ENCODE measurements at places on chromosomes 3 and 15.

GRCh38 chr15:65077981-65078352, 1.4 kb downstream of the KBTBD13 start:
- no peak for DNase-seq

GRCh38 chr15:85667491-85668424, 127.0 kb downstream of the KLHL25 start:
- DNase-seq, result no peak

DNA sequence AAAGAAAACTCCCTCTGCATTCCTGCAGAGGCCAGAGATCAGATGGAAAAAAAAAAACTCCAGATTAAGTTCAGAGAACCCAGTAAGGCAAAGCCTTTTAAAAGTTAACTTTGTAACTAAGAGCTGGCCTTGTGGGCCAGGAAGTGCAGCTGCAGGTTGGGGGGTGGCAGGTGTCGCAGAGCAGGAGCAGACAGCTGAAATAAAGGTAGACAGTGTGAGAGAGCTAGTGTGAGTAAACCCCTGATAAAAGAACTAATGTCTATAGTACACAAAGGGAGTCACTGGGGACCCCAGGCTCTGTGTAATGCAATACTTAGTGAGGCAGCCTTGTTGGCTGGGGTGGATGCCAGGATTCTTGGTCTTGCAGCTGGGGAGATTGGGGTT, 42.1 kb downstream of the PPCDC start:
- peak; percentile 82 for DNase-seq

DNA sequence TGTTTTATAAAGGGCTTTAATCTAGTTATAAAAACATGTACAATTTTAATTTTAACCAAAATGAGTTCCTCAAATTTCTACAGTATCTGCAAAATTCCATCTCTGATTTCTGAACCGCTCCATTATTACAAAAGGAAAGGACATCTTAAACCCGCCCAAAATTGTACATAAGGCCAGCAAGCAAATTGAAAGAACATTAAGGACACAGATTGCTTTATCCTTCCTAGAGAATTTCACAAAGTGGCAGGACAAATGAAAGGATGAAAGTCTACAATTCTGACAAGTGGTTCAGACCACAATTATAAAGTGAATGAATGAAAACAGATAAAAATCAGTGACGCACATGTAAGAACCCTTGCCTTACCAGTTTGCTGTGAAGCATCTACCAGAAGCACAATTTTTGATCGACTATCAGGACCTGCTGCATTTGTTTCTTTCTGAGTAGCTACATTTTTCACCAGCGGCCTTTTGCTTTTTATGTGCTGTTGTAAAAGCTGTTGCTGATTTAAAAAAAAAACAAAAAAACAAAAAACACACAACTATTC, 13.6 kb downstream of the SECISBP2L start:
- no peak for DNase-seq

GRCh38 chr15:62248277-62248984, 83.3 kb upstream of the C2CD4B start:
- no peak for DNase-seq

DNA sequence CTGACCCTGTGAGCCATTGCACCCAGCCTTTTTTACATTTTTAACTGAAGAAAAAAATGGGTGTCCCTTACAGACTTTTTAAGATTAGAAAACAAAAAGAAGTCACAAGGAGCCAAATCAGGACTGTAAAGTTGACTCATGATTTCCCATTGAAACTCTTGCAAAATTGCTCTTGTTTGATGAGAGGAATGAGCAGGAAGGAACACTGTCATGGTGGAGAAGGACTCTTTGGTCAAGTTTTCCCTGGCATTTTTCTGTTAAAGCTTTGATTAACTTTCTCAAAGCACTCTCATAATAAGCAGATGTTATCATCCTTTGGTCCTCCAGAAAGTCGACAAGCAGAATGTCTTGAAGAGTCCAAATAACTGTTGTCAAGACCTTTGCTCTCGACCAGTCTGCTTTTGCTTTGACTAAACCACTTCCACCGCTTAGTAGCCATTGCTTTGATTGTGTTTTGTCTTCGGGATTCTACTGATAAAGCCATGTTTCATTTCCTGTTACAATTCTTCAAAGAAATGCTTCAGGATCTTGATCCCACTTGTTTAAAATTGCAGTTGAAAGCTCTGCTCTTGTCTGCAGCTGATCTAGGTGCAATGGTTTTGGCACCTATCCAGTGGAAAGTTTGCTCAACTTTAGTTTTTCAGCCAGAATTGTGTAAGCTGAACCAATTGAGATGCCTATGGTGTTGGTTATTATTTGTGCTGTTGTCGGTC, 369.4 kb downstream of the MAGI1 start:
- no peak for DNase-seq

GRCh38 chr15:29364426-29365078, 94.9 kb upstream of the NSMCE3 start:
- DNase-seq, result no peak

DNA sequence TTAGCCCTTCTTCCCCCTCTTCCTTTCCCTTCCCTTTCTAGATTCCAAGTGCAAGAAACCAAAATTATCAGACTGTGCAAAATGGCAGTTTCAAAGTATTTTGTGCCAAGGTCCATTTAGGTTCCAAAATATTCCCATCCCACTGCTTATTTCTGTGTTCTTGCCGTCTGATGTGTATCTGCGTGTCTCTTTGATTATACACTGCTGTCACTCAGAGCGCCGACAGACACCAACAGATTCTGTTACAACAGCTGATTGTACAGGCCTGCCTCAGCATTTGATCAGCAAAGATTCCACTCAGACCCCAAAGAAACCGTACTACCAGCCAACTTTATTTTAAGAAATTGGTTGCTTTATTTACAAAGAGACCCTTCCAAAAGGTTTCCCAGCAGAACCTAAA, 225.6 kb upstream of the SATB1 start:
- no peak for DNase-seq

DNA sequence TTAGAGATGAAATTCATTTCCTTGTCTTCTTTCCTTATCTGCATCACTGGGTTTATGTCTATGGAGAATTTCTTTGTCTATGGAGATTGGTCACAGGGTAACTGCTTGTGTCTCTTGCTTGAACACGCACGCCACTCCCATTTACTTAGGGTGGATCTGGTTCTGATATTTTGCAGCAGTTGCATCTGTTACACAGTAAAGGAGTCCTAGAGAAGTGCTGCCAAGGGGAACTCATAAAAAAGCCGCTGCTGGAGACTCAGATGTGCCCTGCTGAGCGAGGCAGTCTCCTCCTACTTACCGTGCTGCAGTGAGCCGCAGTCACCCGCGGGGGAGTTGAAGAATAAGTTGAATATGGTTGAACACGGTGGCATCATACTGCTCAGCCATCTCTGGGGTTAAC, 105.2 kb upstream of the KLHL25 start:
- DNase-seq, result peak; percentile 20

- no peak for DNase-seq
Observed at GRCh38 chr3:14150491-14151230, 25.8 kb downstream of the TMEM43 start.

DNA sequence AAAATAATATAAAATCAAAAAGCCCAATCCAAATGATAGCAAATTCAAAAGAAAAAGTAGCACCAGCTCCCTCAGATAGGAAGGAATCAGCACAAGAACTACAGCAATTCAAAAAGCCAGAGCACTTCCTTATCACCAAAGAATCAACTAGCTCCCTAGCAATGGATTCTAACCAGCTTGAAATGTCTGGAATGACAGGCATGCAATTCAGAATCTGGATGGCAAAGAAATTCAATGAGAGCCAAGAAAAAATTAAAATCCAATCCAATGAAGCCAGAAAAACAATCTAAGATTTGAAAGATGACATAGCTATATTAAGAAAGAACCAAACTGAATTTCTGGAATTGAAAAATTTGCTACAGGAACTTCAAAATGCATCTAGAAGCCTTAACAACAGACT, 1334.4 kb upstream of the ALCAM start:
- DNase-seq, result no peak

DNA sequence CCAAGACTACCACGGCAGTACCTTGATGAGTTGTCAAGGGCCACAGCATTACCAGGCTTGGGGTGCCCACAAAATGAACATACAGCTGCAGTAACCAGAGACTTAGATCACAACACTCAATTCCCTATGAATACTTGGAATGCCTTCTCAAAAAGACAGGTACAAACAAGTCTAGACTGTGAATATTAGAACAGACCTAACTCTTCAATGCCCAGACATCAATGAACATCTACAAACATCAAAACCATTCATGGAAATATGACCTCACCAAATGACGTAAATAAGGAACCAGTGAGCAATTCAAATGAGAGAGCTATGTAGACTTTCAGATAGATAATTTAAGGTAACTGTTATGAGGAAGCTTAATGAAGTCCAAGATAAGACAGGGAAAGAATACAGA, 185.1 kb upstream of the POU1F1 start:
- DNase-seq, result no peak

DNA sequence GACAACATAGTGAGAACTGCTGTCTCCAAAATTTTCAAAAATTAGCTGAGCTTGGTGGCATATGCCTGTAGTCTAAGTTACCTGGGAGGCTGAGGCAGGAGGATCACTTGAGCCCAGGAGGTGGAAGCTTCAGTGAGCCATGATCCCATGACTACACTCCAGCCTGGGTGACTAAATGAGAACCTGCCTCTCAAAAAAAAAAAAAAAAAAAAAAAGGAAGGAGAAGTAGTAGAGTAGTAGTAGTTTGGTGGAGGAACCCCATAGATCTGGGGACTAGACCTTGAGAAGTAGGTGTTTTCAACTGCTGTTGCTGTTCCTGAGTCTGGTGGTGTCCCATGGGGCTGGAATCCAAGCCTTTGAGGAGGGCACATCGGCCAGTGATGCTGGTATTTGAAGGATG, 38.4 kb upstream of the UBE2E2 start:
- no peak for DNase-seq

DNA sequence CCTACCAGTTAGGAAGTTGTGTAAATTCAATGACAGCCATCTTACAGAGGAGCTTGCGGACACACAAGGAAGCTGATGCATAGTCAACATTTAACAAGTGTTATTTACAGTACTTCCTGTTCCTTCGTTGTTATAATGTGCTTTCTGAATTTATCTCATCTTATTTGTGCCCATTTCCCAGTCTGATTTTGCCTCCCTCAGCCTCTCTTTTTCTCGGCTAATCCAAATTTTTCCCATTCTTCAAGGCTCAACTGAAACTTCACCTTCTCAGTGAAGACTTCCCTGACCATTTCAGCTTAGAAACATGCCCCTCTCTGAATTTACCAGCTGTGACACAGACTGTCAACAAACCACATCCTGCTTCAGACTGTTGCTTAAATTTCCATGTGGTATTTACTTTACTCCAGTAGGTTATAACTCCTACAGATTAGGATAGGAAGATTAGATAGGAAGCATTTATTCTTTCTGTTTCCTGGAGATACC, 55.7 kb upstream of the CP start:
- no peak for DNase-seq

DNA sequence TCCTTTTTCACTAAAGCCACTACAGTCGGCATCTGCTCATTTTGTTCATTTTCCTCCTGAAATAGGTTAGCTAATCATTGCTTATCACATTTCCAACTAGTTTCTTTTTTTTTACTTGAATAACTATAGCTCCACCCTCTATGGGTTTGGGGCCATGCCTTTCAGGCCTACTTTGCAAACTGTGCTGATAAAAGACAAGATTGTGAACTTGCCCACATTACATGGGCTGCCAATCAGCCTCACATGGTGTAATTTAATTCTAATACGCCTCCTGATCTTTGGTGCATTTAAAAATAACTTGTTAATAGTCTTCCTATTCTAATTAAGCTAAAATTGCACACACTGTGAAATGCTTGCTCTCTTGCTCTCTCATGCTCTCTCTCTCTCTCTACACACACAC, 90.5 kb downstream of the TGFBR2 start:
- no peak for DNase-seq

DNA sequence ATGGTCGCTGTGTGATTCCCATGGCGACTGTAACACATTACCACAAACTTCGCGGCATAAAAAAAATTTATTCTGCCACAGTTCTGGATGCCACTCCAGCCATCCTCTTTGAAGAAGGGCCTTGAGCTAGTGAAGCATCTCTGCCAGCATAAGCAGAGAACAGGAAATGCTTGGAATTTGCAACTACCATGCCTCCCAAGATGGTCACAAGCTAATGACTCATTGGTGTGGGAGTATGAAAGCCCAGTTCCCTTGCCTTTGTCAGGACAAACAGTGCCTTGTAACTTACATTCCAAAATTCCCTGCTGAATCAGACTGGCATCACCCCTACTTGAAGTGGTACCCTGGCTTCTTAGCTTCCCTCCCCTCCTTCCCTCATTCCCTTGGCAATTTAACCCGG, 129.7 kb downstream of the PROS1 start:
- DNase-seq, result no peak

DNA sequence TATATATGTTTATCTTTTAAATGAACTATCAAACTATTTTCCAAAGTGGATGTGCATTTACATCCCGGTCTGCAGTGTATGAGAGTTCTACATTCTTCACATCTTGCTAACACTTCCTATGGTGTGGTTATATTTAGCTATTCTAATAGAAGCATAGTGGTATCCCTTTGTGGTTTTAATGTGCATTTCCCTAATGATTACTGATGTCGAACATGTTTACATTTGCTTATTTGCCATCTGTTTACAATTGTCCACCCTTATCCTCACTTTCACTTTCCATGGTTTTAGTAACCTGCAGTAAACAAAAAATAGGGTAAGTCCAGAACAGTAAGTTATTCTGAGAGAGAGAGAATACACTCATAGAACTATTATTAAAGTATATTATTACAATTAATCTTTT, 360.5 kb upstream of the NAALADL2 start:
- no peak for DNase-seq

GRCh38 chr3:114725966-114726365, 421.1 kb downstream of the ZBTB20 start:
- DNase-seq, result no peak

DNA sequence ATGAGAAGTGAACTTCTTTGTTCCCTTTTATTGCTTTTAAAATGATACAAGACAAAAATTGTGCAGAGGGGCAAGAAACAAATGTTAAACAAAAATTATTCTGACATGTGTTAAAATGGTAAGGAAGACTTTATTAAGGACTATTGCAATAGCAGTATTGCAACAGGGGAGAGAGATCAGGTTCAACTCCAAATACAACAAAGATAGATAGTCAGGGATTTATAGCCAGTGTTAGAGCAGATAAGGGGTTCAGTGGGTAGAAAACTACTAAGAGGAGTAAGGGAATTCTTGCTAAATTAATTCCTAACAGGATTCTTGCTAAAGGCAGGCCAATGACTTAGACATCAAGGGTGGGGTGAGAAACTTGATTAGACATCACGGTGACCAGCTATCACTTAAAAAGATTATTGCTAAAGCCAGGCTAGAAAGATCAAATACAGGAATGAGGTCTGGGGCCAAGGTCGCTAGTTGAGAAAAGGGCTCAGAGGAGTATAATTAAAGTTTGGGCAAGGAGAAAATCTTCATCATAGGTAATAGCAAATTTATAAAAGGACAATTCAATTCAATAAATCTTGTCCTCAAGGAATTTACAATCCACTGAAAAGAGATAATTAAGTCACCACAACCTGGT, 81.5 kb downstream of the FHIT start:
- DNase-seq, result no peak

GRCh38 chr3:158405507-158405906, 165.5 kb upstream of the MLF1 start:
- no peak for DNase-seq

- DNase-seq, result no peak
Observed at GRCh38 chr15:93803421-93804152, 427.8 kb upstream of the MCTP2 start.
